Left lung (tissue), 14 donors: ENCODE measurements at places on chromosomes 2 and 18.

DNA sequence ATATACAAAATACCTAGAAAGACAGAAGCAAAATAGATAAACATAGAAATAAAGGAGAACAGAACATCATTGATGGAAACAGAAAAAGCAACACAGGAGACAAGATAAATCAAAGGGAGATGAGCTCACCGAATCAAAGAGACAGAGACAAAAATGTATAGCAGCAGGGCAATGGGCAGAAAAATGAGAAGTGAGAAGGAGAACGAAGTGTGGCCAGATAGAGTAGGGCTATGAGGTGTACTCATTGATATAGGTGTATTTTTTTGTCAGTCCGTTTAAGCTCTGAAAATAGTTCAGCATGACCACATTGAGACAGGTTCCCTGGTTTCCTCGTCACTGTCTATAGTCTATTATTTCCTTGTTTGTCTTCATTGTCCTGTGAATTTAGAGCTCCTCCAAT lies 55.1 kb downstream of the SP100 start:
- no peak for DNase-seq

DNA sequence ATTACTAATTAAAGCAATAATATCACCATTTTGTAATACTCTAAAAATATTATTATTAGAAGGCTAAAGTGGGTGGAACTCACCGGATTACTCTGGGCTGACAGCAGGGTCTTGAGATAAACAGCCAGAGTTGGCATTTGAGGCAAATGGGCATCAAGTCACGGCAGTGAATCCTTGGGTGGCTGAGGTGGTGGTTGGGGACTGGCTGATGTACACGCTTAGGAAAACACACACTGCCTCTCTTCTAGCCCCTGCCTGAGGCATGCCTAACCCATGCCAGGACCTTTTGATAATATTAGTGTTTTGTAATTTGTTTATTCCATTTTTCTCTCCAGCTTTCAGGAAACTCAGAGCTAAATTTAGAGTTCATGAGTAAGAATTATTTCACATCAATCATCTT lies 76.8 kb downstream of the ACKR3 start:
- DNase-seq, result no peak

GRCh38 chr2:85250045-85250444 lies 77.7 kb downstream of the TGOLN2 start:
- DNase-seq, result no peak

GRCh38 chr2:120864981-120865380 lies 129.3 kb downstream of the GLI2 start:
- no peak for DNase-seq

- DNase-seq, result no peak
Observed at GRCh38 chr18:3074087-3074486, 61.1 kb upstream of the LPIN2 start.

- no peak for DNase-seq
Observed at GRCh38 chr2:155895016-155895415, 437.5 kb downstream of the NR4A2 start.

GRCh38 chr2:192016265-192016664 lies 169.4 kb upstream of the CAVIN2 start:
- DNase-seq, result no peak

- no peak for DNase-seq
Observed at GRCh38 chr2:41377837-41378236, 670.0 kb upstream of the PKDCC start.

GRCh38 chr2:98463551-98463971 lies 18.9 kb downstream of the INPP4A start:
- no peak for DNase-seq

DNA sequence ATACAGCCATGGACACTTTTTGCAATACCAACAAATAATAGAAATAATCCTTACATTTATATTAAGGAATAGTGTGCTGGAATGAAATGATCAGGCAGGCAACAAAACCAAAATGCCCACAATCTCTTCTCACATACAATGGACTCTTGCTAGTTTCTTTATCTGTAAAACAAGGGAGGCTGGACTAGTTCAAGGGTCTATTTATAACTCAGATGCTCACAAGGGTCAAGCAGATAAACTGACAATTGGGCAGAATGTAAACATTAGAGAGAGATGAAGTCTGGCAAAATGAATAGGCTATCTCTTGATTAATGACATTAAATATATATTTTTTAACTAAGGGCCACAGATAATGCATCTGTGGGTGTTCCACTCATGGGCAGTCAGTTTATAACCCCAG lies 11.4 kb downstream of the PPIL3 start:
- DNase-seq, result no peak

GRCh38 chr18:41396211-41396610 lies 558.8 kb upstream of the PIK3C3 start:
- no peak for DNase-seq

DNA sequence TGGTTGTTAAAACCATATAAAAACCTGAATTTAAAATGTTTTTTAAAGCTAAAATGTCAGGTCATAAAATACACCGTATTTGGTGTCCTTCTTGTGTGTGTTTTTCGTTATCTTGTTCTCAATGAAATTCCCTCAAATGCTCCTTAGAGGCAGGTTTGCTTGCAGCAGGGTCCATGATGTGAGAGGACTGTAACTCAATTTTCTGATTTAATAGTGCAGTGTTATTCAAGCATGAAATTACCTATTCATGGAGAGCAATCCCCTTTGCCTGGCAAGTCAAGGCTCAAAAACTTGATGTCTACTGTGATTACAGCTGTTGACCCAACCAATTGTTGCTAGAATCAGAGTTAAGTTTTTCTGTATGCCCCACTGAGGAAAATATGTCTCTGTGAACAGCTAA lies 318.2 kb downstream of the GALNT13 start:
- DNase-seq, result no peak

DNA sequence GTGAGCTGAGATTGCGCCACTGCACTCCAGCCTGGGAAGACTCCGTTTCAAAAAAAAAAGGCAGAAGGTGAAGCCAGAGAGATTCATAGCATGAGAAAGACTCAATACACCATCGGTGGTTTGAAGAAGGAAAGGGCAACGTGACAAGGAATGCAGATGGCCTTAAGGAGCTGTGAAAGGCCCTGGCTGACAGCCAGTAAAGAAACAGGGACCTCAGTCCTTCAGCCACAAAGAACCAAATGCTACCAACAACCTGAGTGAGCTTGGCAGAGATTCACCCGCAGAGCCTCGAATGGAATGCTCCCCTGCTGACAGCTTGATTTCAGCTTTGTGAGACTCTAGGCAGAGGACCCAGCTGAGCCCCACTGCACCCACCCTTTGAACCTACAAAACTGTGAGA lies 154.9 kb upstream of the NDUFV2 start:
- no peak for DNase-seq

- no peak for DNase-seq
Observed at GRCh38 chr2:236217926-236218325, 46.3 kb downstream of the ASB18 start.

GRCh38 chr18:30676053-30676480 lies 366.5 kb downstream of the DSC3 start:
- no peak for DNase-seq

DNA sequence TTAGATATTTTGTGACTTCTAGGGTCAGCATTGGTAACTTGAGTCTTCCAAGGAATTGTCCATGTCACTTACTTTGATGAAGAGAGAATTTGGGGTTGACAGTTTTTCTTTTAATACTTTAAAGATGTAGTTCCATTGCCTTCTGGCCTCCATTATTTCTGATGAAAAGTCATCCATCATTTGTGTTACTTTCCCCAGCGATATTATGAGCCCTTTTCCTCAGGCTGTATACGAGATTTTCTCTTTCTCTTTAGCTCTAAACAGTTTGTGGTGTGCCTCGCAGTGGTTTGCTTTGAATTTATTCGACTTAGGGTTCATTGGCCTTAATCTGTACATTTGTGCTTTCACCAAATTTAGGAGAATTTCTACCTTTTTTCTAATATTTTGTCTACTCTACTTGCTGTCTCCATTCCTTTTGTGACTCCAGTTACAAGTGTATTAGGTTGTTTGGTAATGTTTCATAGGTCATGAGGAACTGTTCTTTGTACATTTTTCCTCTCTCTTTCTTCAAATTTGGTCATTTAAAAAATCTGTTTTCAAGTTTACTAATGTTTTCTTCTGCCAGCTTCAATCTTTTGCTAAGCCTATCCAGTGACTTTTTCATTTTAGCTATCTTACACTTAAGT lies 131.4 kb upstream of the OTOS start:
- no peak for DNase-seq

DNA sequence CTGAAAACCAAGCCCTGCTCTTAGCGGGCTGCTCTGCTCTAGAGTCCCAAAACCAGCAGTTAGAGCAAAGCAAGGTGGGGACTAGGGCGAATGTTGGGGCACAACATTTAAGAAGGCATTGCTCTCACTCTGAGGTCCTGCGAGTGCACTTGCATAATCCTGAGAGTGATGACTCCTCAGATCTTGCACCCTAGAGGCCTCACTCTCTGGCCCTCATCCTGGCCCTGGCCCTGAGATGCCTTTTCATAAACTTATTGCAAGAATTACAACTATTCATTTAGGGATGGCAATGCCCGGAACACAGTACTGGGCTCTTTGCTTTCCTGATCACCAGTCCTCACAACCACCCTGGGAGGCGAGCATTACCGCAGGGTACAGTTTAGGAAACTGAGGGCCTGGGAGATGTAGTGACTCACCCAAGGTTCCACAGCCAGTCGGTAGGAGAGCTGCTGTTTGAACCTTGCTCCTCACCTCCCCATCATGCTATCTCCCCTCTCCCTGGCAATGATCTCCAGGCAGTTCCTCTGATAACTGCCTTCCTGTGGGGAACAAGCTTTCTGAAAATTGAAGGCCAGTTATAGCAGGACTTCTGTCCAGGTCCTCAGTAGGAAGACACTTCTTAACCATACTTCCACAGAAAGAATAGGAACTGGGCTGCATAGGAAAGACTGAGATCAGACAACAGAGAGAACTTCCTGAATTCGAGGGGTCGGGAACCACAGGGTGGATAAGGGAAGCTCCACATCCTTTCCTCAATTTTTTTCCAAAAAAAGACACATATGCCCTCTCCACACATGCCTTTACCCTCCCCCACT lies 91.3 kb downstream of the TNS1 start:
- no peak for DNase-seq

- no peak for DNase-seq
Observed at GRCh38 chr2:19829672-19830071, 72.1 kb downstream of the TTC32 start.

DNA sequence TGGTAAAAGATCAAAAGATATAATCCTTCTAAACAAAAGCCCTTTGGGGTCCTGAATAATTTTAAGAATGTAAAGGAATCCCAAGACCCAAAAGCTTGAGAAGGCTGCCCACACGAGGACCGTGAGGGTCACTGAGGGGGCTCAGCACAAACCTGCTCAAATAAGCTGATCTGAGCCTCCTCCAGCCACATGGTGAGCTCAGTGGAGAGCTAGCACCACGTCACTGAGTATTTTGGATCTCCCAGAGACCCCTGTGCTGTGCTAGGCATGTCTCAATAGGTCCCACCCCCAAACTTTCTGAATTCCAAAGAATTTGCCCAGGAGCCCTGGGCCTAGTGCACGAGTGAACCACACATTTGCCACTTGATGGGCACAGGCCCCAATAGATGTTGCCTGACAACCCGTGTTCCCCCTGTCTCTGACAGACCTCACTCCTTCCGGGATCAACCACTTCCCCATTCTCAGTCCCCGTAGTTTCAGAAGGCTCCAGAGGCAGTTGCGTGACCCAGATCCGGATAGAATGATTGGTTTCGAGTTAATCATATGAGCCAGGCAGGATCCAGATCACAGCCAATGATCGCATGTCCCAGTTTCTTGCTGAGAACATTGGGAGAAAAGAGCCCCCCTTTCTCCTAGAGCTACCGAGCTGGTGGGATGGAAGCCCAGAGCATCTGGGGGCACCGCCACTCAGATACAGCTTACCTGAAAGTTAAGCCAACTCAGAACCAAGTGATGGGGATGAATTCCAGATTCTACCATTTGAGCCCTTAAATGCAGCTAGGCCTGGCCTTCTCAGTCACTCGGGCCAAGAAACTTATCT lies 203.8 kb downstream of the TNS1 start:
- no peak for DNase-seq

DNA sequence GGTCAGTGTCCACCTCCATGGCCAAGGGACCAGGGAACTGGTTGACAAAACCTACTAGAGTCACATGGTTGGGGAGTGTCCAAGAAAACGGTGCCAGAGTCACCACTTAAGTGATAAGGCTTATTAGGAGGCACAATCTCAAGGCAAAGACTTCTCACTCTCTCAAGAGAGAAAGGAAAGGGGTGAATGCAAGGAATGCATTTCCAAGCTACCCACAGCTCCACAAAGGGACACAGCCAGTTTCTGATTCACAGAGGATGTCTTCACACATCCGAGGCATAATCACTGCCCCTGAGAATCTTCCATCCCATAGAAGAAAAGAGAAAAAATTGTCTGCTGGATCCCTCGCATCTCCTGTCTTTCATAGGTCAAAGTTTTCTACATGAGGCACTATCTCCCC lies 269.3 kb downstream of the TNS1 start:
- no peak for DNase-seq

- no peak for DNase-seq
Observed at GRCh38 chr2:67797801-67798540, 264.8 kb downstream of the C1D start.

DNA sequence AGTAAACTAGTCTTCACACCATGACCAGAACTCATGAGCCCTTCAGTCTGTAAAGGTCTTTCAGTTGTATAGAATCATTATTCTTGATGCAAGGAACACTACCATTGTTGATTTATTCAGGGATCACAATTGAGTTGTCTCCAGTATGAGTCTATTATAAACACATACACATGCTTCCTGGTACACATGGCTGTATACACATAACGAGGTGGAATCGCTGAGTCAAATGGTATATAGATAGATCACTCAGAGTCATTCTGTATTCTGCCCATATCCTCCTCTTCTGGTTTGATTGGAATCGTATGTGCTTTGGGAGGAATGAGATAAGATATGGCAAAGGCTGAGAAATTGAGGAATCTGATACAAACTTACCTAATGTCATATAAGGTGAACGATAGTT lies 216.0 kb downstream of the UBE2E3 start:
- DNase-seq, result no peak

- DNase-seq, result peak; percentile 86
Observed at GRCh38 chr2:190627448-190628412, 21.2 kb upstream of the NAB1 start.

- no peak for DNase-seq
Observed at GRCh38 chr2:156476021-156476849, 40.1 kb downstream of the GPD2 start.

GRCh38 chr18:60248336-60249330 lies 123.9 kb downstream of the MC4R start:
- DNase-seq, result no peak

DNA sequence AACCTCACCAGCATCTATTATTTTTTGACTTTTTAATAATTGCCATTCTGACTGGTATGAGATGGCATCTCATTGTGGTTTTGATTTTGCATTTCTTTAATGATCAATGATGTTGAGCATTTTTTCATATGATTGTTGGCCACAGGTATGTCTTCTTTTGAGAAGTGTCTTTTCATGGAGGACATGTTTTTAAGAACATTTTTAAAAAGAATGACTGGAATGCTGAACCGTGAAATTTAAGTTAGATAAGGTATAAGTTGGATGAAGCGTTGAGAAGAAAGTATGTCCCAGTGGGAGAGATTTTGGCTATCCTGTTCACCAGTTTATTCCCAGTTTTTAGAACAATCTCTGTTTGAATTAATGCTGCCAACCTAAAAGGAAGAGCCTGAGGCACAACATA lies 365.9 kb downstream of the CELF4 start:
- no peak for DNase-seq
